ENCODE measurements at places on chromosomes 7 and 10.

- no peak for DNase-seq
These were observed 4.8 kb upstream of the KCNIP2 start for GRCh38 chr10:101848408-101848807.

GRCh38 chr10:26860102-26860442 lies 686 bp downstream of the ABI1 start:
- DNase-seq = peak; percentile 12

GRCh38 chr10:35216303-35216905 lies 89.8 kb downstream of the CREM start:
- peak; percentile 24 for DNase-seq

DNA sequence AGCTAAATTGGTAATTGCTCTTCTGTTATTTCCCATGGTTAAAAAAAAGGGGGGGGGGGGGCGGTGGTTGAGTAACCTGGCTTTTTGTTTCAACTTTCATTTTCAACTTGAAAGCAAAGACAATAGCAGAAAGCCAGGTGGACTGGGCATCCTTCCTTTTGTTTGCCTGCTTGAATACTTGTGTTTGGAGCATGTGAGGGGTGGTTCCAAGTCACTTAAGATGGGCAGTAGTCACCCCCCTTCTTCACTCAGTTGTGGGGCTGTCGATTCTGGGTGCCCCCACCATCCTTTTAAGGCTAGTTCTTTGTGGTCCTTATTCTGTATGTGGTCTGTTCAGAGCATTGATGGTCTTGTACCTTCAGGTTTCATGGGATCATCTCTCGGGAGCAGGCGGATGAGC lies 165.6 kb upstream of the PRR15 start:
- no peak for DNase-seq

GRCh38 chr7:151831606-151832005 lies 45.3 kb downstream of the PRKAG2 start:
- no peak for DNase-seq

DNA sequence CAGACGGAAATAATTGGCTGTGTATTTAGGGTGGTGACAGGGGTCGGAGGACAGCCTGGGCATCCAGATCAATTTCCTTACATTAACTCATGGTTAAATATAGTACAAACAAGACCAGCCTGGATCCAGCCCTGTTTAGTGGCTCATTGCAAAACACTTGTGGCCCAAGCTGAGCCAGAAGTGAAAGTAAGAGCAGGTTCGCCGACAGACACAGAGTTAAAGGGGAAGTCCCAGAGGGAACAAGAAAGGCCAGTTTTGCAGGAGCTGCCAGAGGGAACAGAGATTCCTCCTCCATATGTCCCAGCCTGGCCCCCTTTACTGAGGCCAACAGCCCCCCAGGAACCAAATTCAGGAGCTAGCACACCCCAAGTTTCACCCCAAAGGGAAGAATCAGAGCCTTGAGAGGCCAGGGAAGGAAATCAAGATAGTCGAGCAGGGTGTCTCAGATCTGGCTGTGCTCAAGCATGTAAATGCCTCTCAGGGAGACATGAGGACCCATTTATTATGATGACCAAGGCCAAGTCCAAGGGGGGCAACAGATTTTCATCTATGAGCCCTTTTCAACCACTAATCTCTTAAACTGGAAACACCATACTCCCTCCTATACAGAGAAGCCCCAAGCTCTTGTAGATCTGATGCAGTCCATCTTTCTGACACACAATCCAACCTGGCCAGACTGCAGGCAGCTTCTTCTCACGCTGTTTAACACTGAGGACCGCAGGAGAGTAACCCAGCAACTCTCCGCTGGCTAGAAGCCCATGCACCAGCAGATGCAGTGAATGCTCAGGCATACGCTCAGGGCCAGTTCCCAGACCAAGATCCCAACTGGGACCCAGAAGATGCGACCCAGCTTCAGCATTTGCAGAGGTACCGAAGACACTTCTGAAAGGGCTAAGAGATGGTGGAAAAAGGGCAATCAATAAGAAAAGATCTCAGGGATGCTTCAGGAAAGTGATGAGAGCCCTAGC lies 15.9 kb upstream of the ADCK2 start:
- DNase-seq = no peak

- no peak for DNase-seq
These were observed 56.6 kb downstream of the PTPRN2 start for GRCh38 chr7:158530800-158531609.

GRCh38 chr10:112347709-112348671 lies 25.9 kb upstream of the ACSL5 start:
- no peak for DNase-seq

DNA sequence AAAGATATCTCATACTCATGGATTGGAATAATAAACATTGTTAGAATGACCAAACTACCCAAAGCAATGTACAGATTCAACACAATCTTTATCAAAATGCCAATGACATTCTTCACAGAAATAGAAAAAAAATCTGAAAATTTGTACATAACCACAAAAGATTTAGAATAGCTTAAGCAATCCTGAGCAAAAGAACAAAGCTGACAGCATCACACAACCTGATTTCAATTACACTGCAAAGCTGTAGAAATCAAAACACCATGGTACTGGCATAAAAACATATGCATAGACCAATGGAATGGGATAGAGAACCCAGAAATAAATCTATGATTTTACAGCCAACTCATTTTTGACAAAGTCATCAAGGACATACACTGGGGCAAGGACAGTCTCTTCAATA lies 130.0 kb upstream of the TMEM72 start:
- no peak for DNase-seq

GRCh38 chr10:110803830-110804338 lies 67.8 kb upstream of the PDCD4 start:
- peak; percentile 48 for DNase-seq

- DNase-seq = no peak
These were observed 112.8 kb upstream of the STEAP1B start for GRCh38 chr7:22612776-22613175.

- DNase-seq = no peak
These were observed 19.6 kb upstream of the EPC1 start for GRCh38 chr10:32366588-32366987.

DNA sequence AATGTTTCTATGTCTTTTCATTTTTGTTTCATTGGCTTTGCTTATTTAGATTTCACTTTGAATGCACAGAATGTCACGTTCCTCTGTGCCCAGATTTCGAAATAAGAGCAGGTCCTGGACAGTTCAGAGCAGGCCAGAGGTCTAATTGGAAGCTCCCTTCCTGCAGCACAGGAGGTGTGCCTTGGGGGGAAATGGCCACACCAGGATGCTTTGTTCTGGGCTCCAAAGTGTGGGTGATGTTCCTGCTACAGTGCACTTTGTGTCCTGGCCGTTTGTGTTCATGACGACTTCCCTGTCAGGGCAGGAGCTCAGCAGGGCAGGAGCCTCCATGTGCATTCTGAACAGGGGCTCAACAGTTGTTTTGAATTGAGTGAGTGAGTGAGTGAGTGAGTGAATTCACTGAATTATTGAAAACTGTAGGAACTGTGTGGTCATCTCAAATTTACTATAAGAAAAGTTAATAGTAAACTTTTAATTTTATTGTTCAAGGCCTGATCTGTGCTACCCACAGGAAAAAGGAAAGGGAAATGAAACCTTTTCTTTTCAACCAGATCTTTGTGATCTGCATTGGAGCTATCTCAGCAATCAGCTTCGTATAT lies 109.5 kb upstream of the GJD4 start:
- no peak for DNase-seq

- DNase-seq = no peak
These were observed 21.7 kb upstream of the ADRB1 start for GRCh38 chr10:114021717-114022680.

- peak; percentile 45 for DNase-seq
These were observed 248.2 kb upstream of the KLF14 start for GRCh38 chr7:130982160-130982638.

DNA sequence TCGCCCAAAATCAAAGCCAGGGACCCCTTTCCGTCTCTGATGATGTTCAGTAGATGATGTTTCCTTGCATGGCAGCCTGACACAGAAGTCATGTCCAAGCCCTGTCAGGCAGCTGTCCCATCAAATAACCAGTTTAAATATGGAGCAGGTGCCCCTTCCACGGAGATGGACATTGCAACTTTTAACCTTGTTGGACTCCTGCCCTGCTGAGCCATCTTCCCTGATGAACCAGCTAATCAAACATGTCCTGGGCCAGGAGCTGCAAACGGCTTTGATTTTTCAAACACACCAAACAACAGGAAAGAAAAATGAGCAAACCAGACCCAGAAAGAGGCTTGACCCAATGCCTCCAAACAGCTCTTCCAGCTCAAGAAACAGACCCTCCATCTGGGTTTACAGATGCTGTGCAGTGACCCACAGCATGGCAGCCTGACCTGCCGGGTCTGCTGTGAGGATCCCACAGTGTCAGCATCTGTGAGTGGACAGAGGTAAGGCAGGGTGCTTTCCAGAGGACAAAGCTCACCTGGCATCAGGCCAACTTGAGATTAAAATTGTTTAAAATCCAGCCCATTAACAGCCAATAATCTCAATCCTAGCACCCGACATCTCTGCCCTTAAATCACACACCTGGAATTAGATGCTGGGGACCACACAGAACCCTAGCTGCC lies 372.6 kb downstream of the GRID1 start:
- DNase-seq = no peak
